RWPE1 (cell line): ENCODE measurements at places on chromosomes 6 and 20.

DNA sequence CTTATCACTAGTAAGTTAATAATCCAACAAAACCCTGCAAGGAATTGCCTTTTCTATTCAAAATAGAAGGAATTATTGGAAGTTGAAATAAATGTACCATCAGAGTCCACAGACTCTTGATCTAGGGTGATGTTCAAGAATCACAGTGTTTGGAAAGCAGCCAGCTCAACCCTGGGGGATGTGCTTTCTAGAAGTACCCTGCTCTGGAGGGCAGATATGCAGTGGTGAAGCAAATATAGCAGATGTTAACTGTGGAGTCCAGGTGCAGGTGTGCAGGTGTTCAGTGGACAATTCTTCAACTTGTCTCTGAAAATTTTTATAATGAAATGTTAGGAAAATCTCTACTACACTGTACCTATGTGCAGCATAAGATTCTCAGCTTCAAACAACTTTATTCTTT is 9.1 kb upstream of the INSM1 start:
- no peak for DNase-seq

DNA sequence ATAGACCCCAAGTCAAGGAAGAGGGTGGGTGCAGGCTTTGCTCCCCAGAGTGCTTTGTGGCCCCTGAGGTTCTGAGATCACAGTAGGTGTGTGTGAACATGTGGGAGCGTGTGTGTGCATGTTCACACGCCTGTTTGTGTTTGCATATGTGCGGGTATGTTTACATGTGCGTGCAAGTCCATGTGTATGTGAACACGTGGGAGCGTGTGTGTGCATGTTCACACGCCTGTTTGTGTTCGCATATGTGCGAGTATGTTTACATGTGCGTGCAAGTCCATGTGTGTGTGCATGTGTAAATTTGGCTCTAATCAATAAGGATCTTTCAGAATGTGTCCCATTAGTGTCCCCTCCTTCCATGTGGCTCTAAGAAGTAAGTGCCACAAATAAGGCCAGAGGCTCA is 41.4 kb upstream of the PCMTD2 start:
- no peak for DNase-seq

GRCh38 chr6:41677124-41677921 is 39.1 kb downstream of the MDFI start:
- no peak for DNase-seq

DNA sequence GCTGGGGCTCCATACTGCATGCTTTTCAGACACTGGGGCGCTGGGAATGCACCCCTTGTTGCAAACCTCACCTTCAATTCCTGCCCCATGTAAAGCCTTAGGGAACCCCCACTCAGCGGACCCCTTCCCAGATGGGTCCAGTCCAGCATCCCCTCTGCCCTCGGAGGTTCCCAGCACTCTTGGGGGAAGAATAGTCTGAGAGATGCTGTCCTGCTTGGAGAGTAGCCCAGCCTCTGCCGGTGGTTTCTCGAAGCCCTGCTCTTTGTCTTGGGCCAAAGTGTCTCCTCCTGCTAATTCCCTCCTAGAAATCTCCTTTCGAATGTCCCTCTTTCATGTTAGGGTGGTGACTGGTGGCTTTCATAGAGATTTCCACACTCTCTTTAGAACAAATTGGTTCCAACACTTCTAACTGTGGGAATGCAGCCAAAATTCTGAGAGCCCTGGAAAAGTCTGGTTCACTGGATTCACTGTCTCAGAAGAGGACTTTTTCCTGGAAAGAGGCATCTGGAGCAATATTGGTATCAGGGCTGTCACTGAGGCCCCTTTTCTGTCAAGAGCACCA is 24.9 kb upstream of the SULF2 start:
- no peak for DNase-seq

GRCh38 chr6:21592953-21593352 is 598 bp upstream of the SOX4 start:
- DNase-seq, result no peak

DNA sequence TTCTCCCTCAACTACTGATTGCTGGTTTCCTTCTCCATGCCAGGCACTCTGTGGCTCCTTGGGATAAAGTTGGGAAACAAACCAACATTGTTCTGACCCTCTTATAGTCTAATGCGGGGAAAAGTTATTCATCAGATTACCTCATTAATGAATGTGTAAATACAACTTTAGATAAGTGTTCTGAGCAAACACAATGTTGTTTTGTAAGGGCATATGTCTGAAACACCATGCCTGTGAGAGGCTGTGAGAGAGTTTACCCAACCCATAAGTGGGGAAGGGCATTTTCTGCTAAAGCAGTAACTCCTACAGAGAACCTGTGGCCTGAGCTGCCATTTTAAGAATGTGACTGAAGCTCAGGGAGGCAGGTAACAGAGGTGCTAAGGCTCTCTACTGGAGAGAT is 283.5 kb downstream of the KHDC1L start:
- DNase-seq, result no peak

DNA sequence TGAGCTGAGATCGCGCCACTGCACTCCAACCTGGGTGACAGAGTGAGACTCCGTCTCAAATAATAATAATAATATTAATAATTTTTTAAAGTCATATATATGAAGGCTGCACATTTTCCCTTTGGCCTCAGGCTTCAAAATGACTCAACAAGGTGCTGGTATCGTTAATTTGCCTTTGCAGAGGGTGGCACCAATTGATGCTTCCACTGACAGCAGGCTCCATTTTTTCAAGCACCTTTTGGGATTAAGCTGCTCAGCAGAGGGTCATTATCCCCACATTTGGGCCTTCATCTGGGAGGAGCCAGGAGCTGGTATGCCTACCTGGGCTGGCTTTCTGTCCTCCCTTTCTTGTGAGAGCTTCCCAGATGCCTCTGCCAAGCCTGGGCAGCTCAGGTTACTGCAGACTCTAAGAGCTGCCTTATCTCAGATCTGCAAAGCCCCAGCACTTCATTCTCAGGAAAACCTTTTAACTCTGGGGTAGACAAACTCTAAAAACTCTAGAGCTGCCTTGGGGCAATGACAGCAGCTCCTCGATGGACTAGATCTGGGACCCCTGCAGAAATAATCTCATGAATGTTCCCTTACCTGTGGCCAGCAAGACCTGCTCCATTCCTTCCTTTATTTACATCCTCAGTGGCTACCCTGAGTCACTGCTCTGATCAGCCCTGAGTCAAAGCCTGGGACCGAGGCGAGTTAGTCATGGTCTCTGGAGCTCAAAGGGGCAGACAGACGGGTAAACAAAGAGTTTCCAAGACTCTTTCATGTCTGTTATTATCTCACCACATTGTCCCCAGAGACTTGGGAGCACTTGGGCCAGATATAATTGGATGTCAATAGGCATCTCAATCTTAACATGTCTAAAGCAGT is 80.0 kb upstream of the EYA2 start:
- DNase-seq, result peak; percentile 97

DNA sequence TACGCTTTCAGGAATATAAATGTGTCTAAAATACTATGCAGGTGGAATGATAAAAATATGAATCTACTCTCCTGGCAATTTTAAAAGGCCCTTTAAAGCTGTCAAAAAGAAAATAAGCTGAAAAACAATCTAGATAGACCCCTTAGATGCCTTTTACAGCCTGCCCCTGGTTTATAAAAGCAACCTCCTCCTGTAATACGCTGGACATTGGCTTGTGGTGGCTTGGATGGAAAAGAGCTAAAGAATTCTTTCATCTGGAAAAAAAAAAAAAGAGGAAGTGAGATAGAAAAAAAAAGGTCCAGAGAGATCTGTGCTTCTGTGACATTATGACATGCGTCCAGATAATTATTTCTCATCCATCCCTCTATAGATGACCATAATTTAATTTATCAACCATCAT is 115.9 kb upstream of the NRSN1 start:
- no peak for DNase-seq

DNA sequence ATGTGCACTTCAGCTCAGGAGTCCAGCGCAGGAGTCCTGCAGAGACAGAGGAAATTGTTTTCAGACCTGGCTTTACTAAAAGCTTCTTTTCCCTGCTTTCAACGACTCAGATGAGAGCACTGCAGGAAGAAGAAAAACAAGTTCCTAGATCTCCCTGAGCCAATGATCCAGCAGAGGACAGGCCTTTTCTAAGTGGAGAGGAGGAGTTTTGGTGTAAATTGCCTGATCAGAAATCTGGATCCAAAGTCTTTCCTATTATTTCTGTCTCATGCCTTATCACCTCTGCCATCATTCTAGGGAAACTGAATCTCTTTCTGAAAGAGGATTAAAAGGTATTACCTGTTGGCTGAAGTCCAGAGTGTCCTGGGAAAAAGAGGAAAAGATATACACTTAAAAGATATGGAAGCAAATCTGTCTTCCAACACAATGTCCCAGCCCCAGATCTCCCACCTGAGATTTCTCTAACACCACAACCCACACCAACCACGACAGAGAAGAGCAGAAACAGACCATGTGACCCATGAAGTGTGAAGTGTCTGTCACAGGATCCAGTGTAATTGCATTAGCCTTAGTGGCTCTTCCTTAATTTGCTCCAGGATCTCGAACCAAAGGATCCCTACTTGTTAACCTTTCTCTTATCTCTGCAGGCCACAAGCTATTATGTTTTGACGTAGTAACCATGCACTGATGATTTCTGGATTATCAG is 23.1 kb upstream of the HLA-DRB5 start:
- no peak for DNase-seq

GRCh38 chr6:44219053-44219814 is 2.5 kb downstream of the MYMX start:
- DNase-seq, result no peak

DNA sequence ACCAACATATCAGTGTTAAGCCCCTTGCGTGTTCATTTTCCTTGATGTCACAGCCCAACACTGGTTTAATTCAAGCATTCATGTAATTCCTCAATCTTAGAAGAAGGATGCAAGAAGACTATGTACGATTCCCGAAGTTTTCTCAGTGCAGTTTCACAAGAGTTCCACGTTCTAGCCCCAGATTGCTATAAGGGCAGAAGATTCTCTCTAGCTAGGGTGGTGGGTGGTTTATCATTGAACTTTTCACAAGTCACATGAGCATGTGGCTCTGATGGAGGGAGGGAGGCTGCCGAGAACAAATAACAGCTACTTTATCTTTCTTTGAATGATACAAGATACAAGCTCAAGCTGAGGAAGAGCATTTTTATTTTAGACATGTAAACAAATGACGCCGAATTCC is 71.9 kb upstream of the NHSL1 start:
- no peak for DNase-seq

- no peak for DNase-seq
These were observed 27.1 kb upstream of the PHACTR3 start for GRCh38 chr20:59577037-59577808.

- no peak for DNase-seq
These were observed 25.5 kb downstream of the TMEM14A start for GRCh38 chr6:52696418-52696817.

DNA sequence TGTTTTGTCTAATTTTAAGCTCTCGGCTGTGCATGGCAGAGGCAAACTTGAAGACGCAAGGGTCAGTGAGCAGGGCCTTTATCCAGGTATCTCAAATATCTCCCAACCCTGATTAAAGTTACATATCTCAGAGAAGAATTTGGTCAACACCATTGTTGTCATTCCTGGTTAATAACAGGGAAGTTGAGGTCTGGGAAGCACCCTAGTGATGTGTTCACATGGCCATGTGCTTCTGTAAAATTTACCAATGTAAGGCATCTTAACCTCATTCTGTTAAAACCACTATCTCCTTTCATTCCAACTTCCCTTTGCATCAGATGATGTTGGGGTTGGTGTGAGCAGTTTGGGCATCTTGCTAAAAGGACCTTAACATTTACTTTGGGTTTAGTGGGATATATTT is 4.0 kb upstream of the FAM110A start:
- no peak for DNase-seq

DNA sequence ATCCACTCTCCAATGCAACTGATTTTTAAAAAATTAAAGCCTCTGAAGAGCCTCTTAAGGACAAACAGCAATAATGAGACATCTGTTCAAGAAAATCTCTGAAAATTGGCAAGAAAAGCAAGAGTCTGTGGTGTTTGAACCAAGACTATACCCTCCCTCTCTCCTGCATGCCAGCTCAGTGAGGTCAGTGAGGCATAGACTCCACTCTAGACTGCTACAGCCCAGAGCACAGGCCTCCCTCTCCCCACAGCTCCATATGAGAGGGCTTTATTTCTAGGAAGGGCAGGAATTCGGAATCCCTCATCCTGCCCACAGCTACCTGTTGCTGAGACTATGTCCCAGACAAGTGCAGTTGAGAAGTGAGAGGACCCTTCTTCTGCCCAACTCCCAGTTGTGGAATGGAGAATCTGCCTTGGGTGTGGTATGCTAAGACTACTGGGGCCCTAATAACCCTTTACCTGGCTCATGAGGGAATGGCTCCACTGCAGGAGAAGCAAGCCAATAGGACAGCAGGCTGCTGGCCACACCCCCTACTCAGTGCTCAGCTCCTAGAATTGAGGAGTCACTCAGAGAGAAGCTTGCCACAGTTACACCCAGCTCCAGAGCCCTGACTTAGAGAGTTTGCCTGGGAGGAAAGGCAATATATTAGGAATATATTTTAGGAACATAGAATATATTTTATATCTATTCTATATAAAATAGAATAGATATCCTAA is 22.7 kb upstream of the HLA-DQA1 start:
- no peak for DNase-seq

DNA sequence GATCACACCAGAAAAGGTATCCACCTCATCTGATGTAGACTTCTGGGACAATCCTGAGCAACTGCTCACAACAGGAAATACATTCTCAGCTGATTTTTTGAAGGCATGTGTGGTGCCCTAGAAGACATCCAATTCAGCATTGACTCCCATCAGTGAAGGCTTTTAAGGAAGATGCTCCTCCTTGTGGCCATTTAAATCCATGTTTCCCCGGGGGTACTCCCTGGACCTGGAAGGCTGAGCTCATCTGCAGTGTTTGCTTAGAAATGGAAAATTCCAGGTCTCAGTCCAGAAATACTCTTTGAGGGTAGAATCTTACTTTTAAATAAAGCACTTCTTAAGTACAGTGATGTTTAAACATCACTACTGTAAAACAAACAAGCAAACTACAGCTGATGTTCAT is 195.5 kb upstream of the PDE10A start:
- DNase-seq, result no peak

GRCh38 chr6:70375166-70375565 is 38.1 kb upstream of the FAM135A start:
- peak; percentile 69 for DNase-seq

DNA sequence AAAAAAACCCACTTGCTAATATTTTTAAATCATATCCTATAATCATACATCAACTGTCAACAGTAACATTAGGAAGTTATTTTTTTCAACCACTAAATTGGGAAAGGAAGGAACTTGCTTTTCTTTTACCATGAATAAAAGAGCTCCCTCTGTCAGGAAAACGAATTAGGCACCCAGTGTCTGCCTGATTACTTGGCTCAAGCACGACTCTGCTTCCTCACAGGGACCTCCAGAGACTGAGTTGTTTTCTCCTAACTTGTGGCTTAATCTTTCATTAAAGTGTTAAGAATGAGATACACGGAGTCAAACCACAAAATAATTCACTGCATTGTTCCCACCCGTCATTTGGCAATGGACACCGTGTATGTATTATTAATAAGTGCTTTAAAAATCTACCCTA is 1405.1 kb upstream of the EYS start:
- no peak for DNase-seq

DNA sequence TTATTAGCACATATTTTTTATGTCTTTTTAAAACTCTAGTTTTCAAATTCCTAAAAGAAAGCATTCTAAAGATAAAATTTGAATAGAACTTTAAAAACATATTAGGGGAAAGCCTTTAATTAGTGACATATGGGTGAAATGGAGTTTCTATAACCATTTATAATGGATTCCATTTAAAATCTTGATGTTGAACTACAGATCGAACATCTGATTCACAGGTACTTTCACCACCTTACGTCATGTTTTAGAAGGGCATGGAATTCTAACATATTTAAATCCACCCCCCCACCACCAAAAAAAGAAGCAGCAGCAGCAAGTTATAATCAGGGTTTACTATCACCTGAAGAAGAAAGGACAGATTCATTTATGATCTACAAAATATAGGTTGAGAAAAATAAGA is 298.4 kb downstream of the SMOC2 start:
- no peak for DNase-seq
